ENCODE measurements at places on chromosomes 1 and 21.

GRCh38 chr1:74591949-74592348 lies 79.5 kb upstream of the LRRC53 start:
- no peak for DNase-seq

GRCh38 chr21:33558777-33559421 lies 16.1 kb downstream of the SON start:
- DNase-seq = no peak

DNA sequence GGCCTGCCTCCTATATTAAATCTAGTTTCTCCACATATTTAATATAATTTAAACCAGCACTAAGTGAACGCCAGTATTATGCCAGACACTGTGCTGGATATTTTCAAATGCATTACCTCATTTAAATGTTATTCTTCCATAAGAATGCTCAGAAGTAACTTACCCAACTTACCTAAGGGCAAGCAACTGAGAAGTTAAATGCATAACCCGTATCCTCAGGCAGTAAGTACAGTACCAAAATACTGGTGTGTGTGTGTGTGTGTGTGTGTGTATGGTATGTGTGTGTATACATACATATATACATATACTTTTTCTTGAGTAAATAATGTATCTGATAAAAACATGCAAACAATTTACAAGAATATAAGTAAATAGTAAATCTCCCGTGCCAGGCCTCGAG lies 9.0 kb upstream of the TRIM45 start:
- DNase-seq = no peak

- DNase-seq = peak; percentile 89
These were observed 82.8 kb downstream of the LRRC53 start for GRCh38 chr1:74429580-74429979.

DNA sequence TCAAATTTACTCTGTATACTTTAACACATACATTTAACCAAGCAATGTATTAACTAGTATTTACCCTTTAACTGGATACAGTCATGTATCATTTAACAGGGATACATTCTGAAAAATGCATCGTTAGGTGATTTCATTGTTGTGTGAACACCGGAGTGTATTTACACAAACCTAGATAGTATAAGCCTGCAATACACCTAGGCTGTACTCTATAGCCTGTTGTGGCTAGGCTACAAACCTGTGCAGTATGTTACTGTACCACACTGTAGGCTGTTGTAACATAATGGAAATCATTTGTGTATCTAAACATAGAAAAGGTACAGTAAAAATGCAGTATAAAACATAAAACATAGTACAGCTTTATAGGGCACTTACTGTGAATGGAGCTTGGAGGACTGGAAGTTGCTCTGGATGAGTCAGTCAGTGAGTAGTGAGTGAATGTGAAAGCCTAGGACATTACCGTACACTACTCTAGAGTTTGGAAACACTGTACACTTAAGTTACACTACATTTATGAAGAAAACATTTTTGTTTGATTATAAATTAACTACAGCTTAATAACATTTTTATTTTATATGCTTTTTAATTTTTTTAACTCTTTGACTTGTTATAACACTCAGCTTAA lies 21.3 kb downstream of the RGS4 start:
- DNase-seq = no peak

- no peak for DNase-seq
These were observed 207.6 kb upstream of the NFIA start for GRCh38 chr1:60874718-60875117.

DNA sequence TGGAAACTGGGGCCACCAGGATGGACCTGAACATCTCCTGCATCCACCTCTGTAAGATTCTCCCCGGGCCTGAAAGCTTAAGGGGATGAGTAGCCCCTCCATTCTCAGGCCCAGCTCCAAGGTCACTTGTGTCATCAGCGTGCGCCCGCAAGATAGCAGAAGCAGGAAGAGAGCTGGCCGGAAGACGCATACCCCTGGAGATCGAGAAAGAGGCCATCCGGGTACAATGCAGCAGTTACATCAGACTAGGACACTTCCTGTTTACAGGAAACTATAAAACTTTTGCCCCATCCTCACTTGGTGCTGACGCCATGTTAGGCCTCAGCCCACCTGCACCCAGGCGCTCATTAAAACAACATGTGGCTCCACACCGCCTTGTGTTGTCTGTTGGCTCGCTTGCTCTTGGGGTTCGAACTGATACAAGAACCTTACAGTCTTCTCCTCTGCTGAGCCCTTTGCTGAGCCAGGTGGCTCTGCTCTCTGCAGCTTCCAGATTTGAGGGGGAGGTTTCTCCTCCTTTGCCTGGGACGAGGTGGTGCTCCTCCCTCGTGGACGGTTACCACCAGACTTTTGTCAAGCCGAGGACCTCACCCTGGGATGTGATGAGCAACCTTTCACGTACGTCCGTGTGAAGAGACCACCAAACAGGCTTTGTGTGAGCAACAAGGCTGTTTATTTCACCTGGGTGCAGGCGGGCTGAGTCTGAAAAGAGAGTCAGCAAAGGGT lies 277.5 kb upstream of the C1orf174 start:
- DNase-seq = no peak

GRCh38 chr1:2049718-2050431 lies at the start of gene PRKCZ:
Gene PRKCZ, plus strand, starts transcription at chr1:2050411. Its CDS starts 220 bp downstream, at chr1:2050631.
- peak; percentile 93 for DNase-seq

- DNase-seq = no peak
These were observed 4.3 kb upstream of the RWDD3 start for GRCh38 chr1:95229706-95230105.

GRCh38 chr1:185045814-185046492 lies 595 bp downstream of the RNF2 start:
- DNase-seq = peak; percentile 19

- DNase-seq = no peak
These were observed 46.2 kb upstream of the WASF2 start for GRCh38 chr1:27536010-27536757.

GRCh38 chr1:55150880-55151588 lies 64.1 kb downstream of the USP24 start:
- no peak for DNase-seq
